ENCODE measurements at places on chromosomes 2 and 18.

DNA sequence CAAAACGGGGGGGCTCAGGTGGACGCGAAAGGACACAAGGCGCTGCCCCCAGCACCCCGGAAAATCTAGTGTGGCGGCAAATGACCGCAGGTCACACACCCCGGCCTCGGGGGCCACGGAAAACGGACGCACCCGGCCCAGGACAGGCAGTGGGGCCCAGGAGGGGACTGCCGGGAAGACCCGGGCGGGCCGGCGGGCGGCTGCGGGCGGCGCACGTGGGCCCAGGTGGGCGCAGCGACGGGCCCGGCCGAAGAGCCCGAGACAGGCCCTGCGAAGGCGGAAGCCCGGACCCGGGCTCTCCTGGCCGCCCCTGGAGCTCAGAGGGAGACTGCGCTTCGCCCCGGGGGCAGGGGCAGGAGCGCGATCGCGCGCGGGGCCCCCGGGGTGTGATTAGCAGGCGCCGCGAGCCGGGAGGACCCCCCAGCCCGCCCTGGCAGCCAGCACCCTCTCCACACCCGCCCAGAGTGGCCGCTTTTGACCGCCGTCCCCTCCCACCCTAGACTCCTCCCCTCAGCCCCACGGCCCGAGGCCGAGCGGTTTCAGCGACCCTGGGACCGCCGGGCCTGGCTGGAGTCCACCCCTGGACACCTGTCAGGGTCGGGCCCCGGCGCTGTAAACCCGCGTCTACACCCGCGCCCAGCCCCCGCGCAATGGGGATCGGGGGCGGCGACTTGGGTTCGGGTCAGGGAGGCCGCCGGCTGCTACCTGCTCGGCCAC, 773 bp downstream of the MBP start:
- no peak for DNase-seq

- no peak for DNase-seq
Observed at GRCh38 chr2:172038604-172039003, 38.9 kb downstream of the METAP1D start.

- DNase-seq, result no peak
Observed at GRCh38 chr18:78770139-78770822, 209.3 kb upstream of the SALL3 start.

DNA sequence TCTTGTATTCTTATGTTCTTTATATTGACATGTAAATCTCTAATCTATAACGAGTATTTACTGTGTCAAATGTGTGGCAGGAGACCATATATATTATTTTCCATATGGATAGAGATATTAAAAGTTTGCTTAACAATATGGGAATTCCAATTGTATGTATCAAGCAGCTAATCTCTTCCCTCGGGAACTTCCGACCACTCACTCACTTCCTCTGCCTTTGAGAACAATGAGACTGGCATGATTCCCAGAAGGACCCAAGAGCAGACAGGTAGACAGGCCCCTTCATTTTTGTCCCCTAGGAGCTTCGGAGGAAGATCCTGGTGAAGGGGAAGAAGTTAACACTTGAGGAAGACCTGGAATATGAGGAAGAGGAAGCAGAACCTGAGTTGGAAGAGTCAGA, 24.1 kb downstream of the PLCD4 start:
- DNase-seq, result no peak

- no peak for DNase-seq
Observed at GRCh38 chr2:208722731-208723130, 316.1 kb downstream of the PTH2R start.

- DNase-seq, result no peak
Observed at GRCh38 chr2:40653829-40654228, 201.9 kb upstream of the SLC8A1 start.

GRCh38 chr2:23659328-23659727, 267.6 kb downstream of the ATAD2B start:
- DNase-seq, result no peak

DNA sequence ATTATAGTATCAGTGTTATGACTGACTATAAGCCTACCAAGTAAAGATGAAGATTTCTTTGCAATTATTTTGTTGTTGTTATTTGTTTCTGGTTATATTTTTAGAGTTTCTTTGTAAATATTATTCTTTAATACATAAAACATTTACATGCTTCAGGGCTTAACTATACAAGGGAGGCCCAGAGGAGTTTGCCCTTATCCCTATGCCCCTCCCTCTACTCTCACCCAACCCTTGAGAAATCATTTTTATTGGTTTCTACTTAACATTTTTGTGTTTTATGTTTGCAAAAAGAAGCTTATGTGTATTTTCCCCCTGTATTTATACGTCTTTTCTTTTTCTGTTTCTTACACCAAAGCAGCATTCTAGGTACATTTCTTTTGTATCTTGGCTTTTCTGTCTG, 30.5 kb downstream of the MRPS9 start:
- DNase-seq, result no peak

DNA sequence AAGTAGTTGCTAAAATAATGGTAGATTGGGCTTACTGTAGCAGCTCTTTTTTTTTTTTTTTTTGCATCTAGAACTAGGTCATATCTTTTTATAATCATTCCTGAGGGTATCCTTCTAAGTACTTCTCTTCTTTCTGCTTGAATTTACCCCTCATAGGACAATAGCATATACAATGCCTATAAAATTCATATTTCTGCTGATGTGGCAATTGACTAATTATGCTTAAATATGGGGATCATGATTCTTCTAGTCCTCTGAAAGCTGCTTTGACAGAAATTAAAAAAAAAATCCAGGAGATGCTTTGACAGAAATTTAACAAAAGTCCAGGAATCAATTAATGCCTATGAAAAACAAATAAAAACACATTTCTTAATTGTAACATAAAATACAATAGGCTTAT, 358.4 kb downstream of the CCDC85A start:
- no peak for DNase-seq

- no peak for DNase-seq
Observed at GRCh38 chr2:128157644-128158043, 66.6 kb downstream of the UGGT1 start.

DNA sequence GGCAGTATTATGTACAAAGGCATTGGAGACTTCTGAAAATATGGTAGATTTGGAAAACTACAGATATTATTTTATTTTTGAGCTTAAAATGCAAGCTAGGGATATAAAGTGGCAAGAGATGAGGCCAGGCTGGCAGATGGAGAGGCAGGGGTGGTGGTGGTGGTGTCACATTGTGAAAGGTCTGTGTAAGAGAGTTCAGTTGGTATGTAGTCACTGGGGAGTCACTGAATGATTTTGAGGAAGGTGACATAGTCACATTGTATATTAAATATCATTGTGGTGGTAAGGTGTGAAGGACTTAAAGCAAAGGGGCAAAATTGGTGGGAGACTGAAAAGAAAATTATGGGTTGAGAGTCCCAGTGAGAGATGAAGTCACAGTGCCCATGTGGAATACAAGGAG, 82.5 kb downstream of the DIS3L2 start:
- no peak for DNase-seq

DNA sequence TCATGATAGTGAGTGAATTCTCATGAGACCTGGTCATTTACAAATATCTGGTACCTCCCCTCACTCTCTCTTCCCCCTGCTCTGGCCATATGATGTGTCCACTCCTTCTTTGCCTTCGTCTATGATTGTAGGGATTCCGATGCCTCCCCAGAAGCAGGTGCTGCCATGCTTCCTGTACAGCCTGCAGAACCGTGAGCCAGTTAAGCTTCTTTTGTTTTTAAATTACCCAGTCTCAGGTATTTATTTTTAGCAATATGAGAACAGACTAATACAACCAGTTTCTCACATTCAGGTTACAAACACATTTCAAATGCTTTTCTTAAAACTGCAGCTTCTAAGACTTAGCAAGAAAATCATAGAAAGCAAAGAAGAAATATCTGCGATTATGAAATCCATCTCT, 321.2 kb upstream of the CDH7 start:
- DNase-seq, result no peak

GRCh38 chr2:31580321-31581117, at the start of gene SRD5A2:
SRD5A2 (minus strand) TSS chr2:31580938; CDS start chr2:31580900, 38 bp downstream.
- DNase-seq, result no peak

- DNase-seq, result peak; percentile 82
Observed at GRCh38 chr2:28594332-28595108, 98.7 kb downstream of the PLB1 start.

DNA sequence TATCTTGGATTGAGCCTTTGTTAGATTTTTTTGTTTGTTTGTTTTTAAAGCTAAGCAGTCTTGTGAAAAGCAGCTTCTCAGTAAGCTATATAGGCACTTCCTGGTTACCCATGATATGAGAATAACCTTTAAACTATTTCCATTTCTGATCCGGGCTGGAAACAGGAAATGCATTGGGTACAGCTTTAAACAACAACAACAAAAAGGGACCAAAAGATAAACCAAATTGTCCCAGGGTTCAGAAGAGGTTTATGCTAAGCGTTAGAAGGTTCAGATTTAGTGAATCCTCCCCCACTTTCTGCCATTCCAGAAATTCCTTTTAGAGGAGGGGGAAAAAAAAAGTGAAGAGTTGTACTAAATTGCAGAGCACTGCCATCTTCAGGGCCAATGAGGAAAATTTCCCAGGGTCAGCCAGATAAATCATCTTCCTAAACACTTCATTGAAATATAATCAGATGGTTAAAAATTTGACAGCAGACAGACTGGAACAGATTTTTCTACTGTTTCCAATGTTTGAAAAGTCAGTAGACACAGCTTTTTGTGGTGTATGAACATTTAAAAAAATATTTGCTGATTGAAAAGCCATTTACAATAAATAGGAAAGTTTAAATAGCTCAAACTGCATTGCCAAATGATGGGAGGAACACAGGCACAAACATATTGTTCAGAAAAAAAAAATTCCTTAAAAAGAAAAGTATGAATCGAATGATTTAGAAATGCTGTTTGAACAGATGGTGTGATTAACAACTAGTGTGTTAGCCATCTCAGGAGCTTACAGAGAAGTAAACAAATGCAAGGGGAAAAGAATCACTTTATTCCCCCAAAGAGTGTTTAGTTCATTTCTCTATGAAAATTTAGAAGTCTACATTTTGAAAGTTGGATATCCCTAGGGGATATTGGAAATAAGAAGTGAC, 189.9 kb upstream of the TANK start:
- DNase-seq, result no peak

DNA sequence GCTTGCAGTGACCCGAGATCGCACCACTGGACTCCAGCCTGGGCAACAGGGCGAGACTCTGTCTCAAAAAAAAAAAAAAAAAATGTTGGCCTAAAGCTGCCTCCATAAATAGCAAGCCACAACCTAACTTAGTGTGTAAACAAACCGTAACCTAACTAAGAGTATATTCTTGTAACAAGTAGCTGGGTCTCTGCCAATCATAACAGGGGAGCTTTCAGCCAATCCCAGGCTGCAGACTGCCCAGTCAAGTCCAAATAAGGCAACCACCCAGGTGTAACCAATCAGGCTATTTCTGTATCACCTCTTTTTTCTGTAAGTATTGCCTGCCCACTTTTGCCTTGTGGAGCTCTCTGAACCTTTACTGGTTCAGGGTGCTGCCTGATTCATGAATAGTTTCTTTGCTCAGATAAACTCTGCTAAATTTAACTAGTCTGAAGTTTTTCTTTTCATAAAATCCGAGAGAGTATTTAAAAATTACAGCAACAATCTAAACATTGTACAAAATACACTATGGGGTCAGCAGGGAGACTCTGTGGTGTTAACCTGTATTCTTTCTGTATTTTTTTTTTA, 4.5 kb downstream of the PSTPIP2 start:
- DNase-seq, result no peak

- DNase-seq, result no peak
Observed at GRCh38 chr2:52844701-52845423, 922.7 kb upstream of the CHAC2 start.

- no peak for DNase-seq
Observed at GRCh38 chr2:45930396-45930792, 278.9 kb downstream of the PRKCE start.

- DNase-seq, result no peak
Observed at GRCh38 chr2:175786471-175787124, 215.5 kb downstream of the LNPK start.

DNA sequence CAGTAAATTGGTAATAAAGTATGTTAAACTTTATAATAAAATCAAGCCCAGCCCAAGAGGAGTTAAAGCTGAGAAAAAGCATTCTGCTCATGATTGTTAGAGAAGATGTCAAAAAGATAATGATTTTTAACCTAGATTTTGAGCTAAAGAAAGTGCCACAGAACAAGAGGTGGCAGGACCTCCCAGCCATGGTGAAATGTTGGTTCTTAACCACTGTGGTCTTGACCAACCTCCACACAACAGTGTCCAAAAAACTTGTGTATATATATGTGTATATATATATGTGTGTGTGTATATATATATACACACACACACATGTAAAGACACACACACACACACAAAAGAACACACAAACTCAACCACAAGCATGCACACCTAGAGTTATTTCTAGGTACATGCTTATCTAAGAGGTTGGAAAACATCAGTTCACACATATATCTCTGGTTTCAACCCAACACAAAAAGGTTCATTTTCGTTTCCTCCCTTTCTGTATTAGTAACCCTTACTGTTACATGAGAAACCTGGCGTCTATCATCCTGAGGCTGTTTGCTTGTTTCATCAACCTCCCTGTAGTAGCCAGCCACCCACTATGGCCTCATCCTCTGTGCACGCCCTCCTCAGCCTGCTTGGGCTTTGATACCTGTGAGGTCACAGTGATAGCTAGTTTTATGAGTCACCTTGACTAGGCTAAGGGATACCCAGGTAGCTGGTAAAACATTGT, 631.8 kb upstream of the ID2 start:
- DNase-seq, result no peak

DNA sequence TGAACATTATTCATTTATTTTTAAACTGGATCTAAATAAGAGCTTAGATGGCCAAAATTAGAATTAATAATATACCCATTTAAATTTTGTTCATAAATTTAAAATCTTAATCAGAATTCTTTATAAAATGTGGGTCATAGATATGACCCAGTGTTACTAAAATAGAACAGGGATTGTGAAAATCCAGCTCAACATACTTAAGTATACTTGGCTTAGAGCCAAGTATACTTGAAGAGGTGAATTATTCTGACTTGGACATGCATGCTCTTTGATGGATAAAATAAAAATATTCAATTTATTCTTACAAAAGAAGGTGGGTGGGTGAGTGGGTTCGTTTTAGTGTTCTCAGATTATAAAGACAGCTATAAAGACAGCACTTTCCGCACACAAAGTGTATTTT, 70.7 kb downstream of the SPOPL start:
- DNase-seq, result no peak

- DNase-seq, result no peak
Observed at GRCh38 chr2:157307021-157307420, 18.6 kb downstream of the ERMN start.

- DNase-seq, result no peak
Observed at GRCh38 chr2:80053522-80054345, 250.8 kb downstream of the LRRTM1 start.
